Femur (tissue), 1 donor: ENCODE measurements at places on chromosomes 5 and 9.

- no peak for DNase-seq
Observed at GRCh38 chr9:79980432-79980831, 408.7 kb downstream of the TLE4 start.

- peak; percentile 39 for DNase-seq
Observed at GRCh38 chr5:142866563-142867275, 96.5 kb downstream of the ARHGAP26 start.

DNA sequence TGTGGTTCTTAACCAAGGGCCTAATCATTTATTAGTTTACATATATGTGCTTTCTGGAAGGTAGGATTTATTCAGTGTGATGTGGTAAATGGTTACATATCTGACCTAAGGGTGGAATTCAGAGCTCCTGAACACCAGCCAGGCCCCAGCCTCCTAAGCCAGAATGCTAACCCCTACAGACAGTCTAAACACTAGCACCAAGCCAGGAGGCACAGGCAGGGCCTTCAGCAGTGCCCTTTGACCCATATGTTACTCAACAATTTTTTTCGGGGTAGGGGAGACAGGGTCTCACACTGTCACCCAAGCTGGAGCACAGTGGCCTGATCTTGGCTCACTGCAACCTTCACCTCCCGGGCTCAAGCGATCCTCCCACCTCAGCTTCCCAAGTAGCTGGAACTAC, 40.3 kb downstream of the PRKACG start:
- no peak for DNase-seq

DNA sequence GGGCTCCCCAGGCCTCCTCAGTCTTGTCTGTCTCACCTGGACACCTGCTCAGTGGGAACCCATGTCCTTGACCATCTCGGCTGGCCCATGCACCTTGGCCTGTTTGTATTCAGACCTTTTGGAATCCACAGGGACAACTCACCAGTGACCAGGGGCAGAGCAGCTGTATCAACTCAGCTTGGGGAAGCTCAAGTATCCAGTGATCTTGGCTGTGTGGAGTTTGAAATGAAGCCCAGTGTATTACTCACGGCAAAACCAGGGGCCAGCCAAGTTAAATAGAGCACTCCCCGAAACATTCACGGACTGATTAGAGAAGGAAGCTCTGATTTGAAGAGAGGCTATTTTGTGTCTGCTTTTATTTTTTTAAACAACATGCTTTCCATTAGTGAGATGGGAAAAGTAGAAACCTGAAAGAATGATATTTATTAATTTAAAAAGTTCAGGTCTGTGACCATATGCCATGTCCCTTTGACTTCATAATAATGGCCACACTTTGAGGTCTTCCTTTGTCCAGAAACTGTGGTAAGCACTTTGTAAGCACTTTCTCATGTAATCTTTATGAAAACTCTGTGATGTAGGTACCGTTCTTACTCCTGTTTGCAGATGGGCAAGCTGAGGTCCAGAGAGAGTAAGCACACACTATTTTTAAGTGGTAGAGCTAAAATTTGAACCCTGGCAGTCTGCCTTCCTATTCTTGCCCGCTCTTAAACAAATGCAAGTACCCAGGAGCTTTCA, 656.5 kb downstream of the BNC2 start:
- DNase-seq: peak; percentile 87

- no peak for DNase-seq
Observed at GRCh38 chr5:145316282-145316681, 518.9 kb downstream of the PRELID2 start.

DNA sequence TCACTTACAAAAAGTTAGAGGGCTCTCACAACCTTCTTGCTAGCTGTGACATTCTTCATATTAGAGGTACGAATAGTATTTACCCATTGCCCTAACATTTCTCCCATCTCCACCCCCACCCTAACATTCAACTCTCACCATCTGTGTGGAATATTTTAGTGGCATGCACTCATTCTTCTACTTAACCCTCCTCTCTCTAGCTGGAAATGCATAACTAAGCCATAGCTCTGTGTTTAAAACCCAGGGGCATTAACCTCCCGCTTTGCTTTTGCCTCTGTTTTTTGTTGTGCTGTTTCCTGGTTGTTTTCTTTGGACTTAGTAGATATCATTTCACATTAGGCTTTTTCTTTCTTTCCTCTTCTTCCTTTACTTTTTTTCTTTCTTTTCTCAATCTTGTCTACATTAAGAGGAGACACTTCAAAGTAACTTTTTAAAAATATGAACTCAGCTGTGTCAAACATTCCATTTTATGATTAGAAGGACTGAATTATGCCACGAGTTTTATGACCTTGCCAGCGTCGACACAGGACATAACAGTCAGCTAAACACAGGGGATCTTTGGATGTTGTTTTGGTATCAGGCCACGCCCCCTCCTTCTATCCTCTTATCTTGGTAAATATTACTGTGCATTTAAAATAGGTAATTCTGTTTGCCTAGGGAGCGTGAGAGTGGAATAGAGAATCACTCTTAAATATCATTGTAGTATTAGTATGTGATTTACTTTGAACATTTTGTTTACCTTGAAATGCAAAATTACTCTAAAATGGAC, 236.0 kb downstream of the CD180 start:
- DNase-seq: no peak

GRCh38 chr9:20240498-20240897, 381.8 kb downstream of the MLLT3 start:
- no peak for DNase-seq

DNA sequence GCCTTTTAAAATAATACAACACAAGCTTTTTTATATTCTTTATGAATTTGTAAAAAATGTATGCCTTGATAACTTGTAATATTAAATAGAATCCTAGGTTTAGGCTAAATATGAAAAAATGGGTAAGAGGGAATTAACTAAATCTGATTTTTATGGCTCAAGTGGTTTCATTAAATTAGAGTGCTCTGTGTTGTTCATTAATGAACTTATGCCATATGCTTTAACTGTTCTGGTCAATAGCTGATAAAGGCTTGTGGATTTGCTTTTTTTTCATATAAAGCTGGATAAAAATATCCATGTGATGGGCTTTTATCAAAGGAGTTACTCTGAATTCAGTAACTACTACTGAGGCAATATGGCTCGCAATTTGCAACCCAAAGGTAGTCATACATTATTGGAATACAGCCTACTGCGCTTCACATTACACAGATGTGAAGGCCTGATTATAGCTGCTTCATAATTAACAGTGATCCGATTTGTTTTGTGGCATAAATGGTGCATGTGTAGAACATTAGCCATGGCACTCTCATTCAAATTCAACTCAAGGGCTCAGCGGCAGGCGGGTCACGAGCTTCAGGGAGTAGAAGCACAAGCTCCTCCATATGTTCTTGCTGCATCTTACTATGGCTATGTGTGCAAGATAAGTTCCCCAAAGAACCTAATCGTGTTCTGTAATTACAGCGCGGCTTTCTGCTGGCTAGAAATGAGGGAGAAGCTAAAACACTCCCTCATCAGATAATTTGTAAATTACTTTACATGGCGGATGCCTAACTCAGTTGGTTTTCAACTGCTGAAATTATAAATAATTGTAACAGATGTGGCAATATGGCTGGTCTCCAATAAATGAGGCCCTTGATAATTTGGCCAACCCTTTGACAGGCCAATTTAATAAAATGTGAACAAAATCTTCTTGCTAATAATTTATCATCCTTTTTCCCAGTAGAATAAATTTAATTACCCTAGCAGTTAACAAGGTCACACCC, 188.3 kb downstream of the CNTLN start:
- no peak for DNase-seq

DNA sequence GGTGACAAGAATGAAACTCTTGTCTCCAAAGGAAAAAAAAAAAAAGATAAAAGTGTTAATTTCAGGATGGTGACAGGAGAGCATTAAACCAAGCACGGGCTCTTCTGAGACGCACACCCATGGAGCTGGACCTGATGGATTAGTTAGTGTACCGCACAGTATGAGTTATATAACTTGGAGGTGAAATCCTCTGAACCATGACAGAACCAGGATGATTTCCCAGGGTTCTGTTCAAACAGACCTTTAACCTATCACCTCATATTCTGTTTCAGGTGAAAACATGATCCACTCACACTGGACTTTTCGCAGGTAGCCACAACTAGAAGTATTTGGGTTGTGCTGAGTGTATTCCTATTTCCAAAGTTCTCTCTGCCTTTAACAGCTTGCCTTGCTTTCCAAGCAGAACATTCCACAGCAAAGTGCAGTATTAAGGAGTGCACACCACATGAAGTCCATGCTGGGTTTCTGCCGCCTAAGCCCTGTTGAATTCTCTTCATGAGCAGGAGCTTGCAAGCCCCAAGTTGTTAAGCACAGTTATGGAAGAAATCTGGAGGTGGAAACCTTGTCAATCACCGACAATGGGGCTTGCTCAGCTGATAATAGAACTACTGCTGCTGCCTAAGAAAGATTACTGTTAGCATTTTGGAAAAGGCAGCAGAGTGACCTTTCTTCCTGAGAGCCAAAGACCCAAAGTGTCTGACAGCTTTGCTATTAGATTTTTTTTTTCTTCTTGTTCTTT, 461.7 kb downstream of the TLE1 start:
- no peak for DNase-seq

DNA sequence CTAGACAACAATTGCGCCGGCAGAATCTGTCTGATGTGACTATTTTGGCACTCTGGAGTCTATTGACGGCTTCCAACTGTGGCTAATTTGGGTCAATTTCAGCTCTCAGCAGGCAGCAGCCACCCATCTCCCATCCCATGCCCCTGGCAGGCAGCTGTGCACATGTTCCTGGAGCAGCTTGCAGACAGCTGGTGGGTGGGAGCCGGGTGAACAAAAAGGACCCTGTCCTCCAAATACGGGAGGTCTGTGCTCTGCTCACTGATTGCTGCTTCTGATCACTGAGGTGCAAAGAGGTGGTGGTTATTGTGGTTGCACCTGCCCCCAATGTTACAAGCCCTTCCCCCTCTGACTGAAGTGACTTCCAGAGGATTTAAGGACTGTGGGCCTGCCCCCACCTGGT, 45.0 kb upstream of the N4BP3 start:
- peak; percentile 63 for DNase-seq

- no peak for DNase-seq
Observed at GRCh38 chr5:180112181-180112861, 40.8 kb upstream of the RNF130 start.

GRCh38 chr5:32839106-32839505, 128.0 kb downstream of the NPR3 start:
- DNase-seq: no peak

GRCh38 chr5:139481580-139482049, 943 bp downstream of the STING1 start:
- no peak for DNase-seq

DNA sequence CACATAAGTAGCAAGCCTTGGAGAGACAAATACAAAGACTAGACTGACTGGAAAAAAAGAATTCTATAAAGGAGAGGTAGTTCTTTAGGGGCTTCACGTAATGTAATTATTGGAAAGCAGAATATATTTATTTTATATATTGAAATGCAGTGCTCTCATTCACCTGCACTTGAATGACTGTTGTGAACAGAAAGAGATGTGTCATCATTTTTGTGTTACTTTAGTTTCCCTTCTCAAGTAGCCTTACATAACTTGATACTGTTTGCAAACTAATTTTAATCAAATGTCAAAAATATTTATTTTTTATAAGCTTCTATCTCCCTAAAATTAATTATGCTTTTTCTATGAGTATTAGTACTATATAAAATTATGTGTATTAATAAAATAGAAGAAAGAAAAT, 691.1 kb upstream of the FTMT start:
- DNase-seq: no peak

- no peak for DNase-seq
Observed at GRCh38 chr5:107640568-107640967, 30.2 kb downstream of the EFNA5 start.

DNA sequence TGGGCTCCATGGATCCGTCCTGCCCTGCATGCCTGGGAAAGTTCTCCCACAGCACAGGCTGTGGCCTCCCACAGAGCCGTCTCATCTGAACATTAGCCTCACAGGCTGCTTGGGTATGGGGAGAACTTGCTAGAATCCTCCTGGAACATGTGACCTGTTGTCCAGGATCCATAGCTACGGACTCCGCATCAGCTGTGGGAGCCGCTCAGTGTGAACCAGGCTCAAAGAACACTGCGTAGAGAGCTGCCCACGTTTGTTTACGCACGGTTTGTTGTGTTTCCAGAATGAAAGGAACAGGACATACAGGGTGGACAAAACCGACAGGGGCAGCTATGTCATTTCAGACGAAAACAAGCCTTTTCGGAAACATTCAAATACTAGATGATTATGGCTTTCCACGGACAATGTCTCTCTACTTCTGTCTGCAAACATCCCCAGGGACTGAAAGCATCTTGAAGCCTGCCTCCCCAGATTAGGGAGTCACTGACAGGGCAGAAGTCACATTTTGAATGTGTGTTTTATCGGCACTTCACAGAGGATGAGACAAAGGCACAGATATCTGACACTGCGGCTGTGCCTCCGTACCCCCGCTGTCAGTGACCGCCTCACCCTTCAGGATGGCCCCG, 390.3 kb downstream of the GADD45G start:
- DNase-seq: no peak

DNA sequence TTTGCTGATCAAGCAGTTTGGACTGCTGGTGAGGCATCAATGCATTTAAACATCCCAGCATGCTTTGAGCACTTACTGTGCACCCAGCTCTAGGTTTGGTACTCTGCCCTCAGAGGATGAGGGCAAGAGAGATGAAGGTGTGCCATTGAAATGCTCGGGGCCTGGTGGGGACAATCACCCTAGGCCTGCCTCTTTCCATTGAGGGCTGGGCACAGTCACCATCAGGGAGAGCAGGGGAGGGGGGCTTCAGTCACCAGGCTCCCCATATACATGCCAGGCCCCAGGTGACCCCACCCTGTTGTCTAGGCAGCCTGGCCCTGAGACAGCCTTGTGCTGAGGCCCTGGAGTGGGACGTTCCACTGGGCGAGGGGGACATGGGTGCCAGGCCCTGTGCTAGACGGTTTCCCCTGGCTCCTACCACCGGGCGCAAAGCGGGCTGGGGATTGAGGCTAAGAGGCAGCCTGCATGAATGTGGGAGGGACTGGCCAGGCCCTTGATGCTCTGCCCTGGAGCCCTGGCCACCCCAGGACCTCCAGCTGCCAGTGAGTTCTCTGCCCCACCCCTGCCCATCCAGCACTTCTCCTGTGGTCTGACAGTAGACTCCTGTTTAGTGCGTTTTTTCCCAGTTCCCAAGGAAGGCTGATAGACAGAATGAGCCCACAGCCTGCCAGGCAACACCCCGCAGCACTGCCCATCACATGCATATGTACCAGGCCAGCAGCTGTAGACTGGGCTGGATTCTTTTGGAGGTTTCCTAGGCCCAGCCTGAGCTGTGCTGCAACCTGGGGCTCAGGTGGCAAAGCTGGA, 18.9 kb downstream of the TCF7 start:
- peak; percentile 10 for DNase-seq
